ENCODE measurements at places on chromosomes 1 and 21. TPM values are rescaled to one million over a fixed set of nuclear protein-coding genes. Genes with fewer than 3 reads are reported as not detected.

The PRXL2B gene
- total RNA-seq: 11.8 TPM

The HMCN1 gene
- total RNA-seq: 0.85 TPM

The ABCG1 gene
- total RNA-seq: 20.5 TPM

The RBP7 gene
- 4.2 TPM for total RNA-seq

The KPNA6 gene
- total RNA-seq: 17.1 TPM

GRCh38 chr1:185566995-185567394 lies 167.2 kb upstream of the HMCN1 start:
- peak; percentile 59 for DNase-seq
- peaks cover 21% of the 10 kb centered on the region for H3K4me1 ChIP-seq
- H3K4me3 ChIP-seq: peak overlapping the region; percentile 10
- H3K27me3 ChIP-seq: no peaks in the 10 kb centered on the region

DNA sequence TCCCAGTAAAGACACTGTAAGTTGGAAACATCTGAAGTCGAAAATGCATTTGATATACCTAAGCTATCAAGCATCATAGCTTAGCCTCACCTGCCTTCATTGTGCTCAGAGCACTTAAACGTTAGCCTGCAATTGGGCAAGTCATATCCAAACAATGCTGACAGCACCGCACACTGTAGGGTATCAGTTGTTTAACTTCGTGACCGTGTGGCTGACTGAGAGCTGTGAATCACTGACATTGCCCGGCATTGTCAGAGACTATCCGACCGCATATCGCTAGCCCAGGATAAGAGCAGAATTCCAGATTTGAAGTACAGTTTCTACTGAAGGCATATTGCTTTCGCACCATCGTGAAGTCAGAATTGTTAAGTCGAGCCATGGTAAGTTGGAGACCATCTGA lies 41.5 kb downstream of the GALNT2 start:
- peaks cover 1% of the 10 kb centered on the region for H3K36me3 ChIP-seq
- H3K4me1 ChIP-seq: peaks cover 95% of the 10 kb centered on the region
- no peak overlapping the region for H3K4me3 ChIP-seq
- peak overlapping the region; percentile 25 for H3K27ac ChIP-seq

- no peaks in the 10 kb centered on the region for H3K27me3 ChIP-seq
- no peaks in the 10 kb centered on the region for H3K4me1 ChIP-seq
- no peak for DNase-seq
- H3K36me3 ChIP-seq: no peaks in the 10 kb centered on the region
- H3K27ac ChIP-seq: no peak overlapping the region
Observed at GRCh38 chr21:44365967-44366585, 12.7 kb downstream of the TRPM2 start.

- no peak overlapping the region for H3K4me3 ChIP-seq
- no peak for DNase-seq
- no peak overlapping the region for H3K27ac ChIP-seq
- no peaks in the 10 kb centered on the region for H3K4me1 ChIP-seq
Observed at GRCh38 chr1:4847711-4848110, 193.3 kb downstream of the AJAP1 start.

DNA sequence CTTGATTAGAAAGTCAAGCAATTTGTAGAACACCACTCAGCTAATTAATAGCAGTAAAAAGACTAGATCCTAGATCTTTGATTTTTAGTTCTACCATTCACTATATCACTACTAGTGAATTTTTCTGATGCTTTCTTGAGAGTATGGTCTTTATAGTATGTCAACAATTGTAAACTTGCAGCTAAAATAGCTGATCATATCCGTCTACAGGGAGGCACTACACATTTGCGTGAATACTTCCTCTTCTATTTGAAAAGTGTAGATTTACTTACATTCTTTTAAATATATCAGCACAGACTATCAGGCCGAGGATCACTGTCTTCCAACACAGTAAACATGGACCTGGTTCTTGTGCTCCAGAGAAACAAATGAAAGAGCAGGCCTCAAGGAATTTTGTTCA lies 18.6 kb upstream of the PTPRC start:
- no peak for DNase-seq
- no peaks in the 10 kb centered on the region for H3K36me3 ChIP-seq
- peaks cover 37% of the 10 kb centered on the region for H3K4me1 ChIP-seq
- no peak overlapping the region for H3K4me3 ChIP-seq
- H3K27me3 ChIP-seq: no peaks in the 10 kb centered on the region

Data from thymus (tissue), 14 donors.